Activated CD4-positive, alpha-beta T cell treated with anti-CD3 and anti-CD28 coated beads, Interleukin-2, amount 50 U/mL, for 16 hours (primary cell): ENCODE measurements at places on chromosomes 16 and 17.

DNA sequence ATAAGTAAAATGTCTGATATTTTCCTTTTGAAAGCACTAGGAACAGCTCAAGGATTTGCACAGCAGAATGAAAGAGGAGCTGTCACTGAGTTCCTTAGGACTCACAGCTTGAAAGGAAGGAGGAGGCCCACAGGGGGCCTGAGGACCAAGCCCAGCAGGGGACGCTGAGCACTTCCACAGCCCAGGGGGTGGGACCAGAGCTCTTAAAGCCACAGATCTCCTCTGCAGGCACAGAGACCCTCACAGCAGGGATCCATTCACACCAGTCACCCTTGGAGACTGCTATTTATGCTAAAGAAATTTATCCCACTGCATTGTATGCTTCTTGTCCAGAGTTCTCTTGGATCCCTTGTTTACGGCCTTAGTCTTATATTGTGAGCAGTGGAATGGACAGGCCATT is 253.3 kb downstream of the STX8 start:
- no peak for DNase-seq

DNA sequence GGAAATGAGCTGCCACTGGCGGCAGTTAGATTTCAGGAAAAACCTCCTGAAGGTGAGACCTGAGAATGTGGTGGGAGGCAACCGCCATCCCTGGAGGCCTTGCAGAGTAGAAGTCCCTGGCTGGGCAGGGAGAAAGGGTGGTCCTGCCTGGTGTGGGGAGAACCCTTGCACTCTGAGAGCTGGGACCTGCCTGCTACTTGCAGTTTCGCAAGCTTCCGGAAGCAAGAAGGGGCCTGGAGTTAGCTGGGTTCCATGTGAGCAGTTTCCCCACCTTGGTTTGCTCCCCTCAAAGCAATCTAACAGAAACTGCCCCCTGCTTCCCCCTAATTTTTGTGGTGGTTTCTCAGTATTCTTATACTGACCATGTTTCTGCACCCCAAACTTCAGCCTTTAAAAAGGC is 6.5 kb downstream of the ZNF629 start:
- DNase-seq, result no peak

DNA sequence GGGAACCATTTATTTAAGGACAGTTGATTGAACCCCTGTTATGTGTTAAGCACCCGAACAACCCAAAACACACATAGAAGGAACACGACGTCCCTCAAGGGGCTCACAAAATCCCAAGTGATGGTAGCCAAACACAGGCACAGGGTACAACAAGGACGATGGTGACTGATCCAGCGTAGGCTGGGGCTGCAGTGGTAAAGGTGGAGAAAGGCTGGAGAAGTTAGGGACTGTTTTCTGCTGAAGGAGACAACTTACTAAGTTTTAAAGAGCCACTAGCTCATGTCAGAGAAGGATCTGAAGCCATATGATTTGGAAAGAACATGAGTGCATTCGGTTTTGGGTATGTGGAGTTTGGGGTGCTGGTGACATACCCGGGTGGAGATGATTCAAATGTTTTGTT is 229.6 kb upstream of the TNRC6C start:
- no peak for DNase-seq

DNA sequence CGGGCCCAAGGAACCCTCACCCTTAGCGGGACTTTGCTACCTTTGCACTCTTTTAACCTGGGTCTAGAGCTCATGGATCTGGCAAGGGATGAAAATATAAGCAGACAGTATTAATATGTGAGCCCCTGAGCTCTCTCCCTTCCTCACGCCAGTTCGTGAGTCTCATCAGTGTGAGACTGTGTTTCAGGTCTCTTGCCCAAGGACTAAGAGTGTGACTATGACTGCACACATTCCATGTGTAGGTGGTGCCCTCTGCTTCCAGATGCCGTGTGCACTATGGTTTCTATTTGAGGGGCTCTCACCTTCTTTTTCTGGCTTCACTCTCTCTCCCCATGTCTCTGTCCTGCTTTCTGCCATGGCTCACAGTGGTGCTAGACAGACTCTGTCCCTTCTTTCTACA is 40.5 kb downstream of the DHRS7B start:
- DNase-seq, result no peak

- no peak for DNase-seq
Measured at GRCh38 chr16:15981382-15981781, 32.0 kb downstream of the ABCC1 start.

- DNase-seq, result no peak
Measured at GRCh38 chr17:74250324-74250995, 23.6 kb upstream of the DNAI2 start.

DNA sequence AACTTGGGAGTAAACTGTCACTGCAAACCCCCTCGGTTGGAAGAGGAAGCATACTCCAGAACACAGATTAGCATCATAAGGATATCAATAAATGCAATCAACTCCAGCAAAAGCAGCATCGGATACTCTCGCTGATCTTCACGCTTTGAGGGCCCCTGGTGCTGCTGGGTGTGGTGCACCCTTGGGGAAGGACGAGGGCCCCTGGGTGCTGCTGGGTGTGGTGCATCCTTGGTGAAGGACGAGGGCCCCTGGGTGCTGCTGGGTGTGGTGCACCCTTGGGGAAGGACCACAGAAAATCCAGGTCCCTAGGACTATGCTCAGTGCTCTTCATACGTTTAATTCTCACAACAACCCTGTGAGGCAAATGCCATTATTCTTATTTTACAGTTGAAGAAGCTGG is 54.2 kb downstream of the VPS53 start:
- no peak for DNase-seq

- no peak for DNase-seq
Measured at GRCh38 chr16:30139583-30140481, 16.8 kb upstream of the MAPK3 start.

GRCh38 chr17:8753976-8754440 is 4.3 kb downstream of the SPDYE4 start:
- DNase-seq, result no peak

- peak; percentile 42 for DNase-seq
Measured at GRCh38 chr17:54891176-54891821, 9.4 kb upstream of the TOM1L1 start.

DNA sequence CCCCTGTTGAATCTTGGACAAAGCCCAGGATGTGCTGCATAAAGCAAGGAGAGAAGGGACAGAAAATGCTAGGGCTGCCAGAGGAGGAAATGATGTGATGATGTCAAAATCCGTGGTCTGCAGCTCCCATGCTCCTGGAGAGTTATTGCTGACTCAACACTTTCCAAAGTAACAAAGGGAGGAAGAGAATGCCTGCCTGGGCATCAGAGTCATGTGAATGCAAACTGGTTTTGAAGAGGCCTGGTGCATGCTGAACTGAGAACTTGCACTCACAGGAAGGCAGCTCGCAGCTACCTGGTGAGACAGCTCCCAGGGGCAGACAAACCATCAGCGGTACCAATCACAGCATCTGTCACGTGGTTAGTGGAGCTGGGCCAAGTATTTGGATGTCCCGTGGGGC is 2.8 kb downstream of the MARVELD3 start:
- DNase-seq, result no peak

DNA sequence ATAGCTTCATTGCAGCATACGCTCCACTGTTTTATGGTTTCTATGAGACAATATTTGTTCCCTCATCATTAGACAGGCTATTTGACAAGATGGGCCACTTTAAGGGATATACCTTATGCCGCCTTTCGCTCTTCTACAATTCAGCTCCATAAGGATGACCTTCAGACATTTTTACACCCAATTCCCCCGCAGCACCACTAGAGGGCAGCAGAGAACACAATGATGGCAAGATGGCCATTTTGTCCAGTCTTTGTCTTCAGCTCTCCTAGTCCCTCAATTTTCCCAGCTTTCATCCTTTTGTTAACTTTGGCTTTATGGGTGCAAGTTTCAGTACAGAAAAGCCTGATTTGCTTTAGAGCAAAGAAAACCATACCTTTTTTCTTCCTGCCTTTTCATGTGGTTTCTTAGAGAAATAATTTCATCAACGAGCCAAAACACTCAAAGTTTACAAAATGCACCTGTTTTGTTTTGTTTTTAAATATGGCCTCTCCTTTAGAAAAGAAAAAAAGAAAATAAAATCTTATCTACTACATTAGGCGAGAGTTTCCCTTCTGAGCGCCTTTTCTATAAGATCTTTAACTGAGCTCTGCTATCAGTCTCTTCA is 355.3 kb downstream of the TOX3 start:
- DNase-seq, result peak; percentile 62

DNA sequence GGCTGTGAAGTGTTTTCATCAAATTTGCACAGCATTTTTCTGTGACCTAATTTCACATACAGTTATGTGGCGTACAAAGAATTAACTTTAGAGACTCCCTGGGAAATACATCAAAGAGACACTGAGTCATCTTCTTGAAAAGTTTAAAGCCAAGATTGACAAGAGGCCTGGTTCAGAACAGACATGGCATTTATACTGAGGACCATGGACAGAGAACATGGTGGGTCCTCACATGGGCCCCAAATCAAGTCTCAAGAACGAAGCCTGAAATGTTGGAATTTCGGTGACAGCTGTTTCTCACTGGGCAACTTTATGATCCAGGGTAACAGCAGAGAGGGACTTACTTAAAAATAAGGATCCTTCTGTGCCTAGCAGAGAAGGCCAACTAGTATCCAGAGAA is 311.5 kb upstream of the KCNJ16 start:
- DNase-seq, result no peak

- no peak for DNase-seq
Measured at GRCh38 chr16:67606632-67607031, 38.3 kb upstream of the CARMIL2 start.

DNA sequence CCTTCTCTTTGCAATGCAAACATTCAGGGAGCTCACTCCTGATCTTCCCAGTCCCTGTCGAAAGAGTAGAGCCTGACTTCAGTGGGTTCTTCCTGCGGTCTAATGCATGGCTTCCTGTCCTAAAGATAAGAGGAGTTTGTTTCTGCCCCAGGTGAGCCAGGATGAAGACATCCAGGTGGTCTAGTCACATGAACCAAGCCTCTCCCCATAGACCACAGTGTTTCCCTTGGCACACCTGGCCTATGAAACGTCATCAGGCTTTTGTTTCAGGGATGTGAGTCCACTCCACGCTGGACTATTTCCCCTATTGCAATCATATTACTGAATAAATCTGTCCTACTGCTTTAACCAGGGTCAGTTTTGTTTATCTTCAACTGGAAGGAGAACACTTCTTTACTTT is 21.1 kb downstream of the CES1 start:
- no peak for DNase-seq

GRCh38 chr16:76373998-76374397 is 96.8 kb downstream of the CNTNAP4 start:
- DNase-seq, result no peak

- no peak for DNase-seq
Measured at GRCh38 chr16:4217204-4218131, 24.4 kb downstream of the SRL start.

DNA sequence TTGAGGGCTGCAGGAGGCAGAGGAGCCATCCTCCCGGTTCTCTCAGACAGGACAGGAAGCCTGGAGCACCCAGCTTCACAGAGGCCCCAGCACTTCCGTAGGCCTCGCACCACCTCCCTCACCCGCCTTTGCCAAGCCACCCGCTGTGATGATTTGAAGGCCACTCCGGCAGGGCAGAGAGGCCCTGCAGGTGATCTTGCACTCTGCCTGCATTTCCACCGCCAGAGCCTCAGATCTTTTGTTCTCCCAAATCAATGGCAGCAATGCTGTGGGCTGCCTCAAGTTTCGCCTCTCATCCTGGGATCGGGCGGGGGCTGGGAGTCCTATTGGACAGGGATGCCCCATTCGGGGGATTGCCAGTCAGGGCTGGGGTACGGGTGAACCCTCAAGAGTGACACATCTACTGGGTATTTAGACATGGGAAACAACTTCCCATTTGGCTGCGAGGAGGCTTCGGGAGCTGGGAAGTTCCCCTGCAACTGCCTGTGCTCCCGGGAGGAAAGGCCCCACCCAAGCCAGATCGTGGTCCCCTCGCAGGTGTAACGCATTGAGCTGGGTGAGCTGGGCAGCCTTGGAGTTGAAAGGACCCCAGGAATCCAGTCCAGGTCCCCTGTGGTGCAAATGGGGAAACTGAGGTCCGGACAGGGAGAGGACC is 34.8 kb upstream of the PEMT start:
- DNase-seq, result no peak

GRCh38 chr17:48137656-48138055 is 30.1 kb downstream of the SNX11 start:
- DNase-seq, result no peak

DNA sequence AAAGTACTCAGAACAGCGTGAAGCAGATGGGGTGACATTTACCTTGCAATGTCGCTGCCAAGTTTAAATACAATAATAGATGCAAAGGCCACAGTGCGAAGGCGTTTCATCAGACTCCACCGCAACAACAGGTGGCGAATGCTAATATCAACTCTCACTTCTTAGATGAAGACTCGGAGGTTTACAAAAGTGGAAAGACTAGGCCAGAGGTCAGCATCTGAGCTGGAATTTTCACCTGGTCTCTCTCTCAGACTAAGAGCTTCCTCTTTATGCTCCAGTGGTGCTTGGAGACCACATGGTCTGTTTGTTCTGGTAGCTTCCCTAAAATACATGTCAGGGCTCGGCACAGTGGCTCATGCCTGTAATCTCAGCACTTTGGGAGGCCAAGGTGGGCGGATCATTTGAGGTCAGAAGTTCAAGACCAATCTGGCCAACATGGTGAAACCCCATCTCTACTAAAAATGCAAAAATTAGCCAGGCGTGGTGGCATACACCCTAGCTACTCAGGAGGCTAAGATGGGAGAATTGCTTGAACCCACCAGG is 169.1 kb downstream of the XYLT1 start:
- DNase-seq, result no peak

DNA sequence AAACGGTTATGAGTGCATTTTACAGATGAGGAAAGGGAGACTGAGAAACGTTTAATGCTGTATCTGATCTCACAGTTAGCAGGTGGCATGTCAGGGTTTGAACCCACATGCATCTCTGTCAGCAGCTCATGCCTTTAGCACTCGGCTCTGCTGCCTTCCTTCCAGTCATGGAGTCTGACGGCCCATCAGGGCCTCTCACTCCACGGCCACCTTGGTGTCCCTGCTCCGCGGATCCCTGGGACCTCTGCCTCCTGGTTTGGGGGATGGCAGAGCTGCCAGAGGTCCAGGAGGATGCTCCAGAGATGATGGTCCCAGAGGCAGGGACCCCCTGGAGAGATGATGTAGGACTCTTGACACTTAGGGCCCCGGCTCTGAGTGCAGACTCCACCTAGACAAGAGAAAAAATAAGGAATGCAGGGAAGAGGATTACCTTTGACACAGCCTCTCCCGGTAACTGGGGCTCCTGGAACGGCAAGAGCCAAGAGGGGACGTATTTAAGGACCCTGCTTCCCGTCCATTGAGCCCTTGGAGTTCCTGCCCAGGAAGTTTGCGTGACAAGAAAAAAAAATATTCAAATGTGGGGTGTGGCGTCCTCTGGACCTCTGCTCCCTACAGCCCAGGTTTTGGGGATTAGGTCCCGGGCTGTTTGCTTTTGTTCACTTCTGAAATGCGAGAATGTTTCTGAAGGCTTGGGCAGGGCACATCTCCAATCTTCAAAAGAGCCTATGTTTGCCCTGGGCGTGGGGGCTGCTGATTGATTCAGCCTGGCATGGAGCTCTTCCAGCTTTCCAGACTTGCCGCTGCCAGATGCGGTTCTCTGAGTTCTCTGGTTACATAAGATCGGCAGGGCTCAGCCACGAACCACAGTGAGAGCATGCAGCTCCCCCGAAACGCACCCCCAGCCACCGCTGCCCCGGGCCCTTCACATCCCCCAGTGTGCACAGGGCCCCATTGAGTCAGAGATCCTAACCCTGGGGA is at the start of gene ALDH3A1:
TSS of gene ALDH3A1 (minus strand) at position 470 of the 978 bp plus-strand sequence. CDS start 3,169 bp downstream, outside the sequence.
- DNase-seq, result no peak
